ENCODE measurements at places on chromosomes 13 and 19.

- DNase-seq, result no peak
Measured at GRCh38 chr19:3346677-3347353, 19.6 kb upstream of the NFIC start.

GRCh38 chr19:9151367-9151766 is 11.2 kb downstream of the ZNF317 start:
- no peak for DNase-seq

DNA sequence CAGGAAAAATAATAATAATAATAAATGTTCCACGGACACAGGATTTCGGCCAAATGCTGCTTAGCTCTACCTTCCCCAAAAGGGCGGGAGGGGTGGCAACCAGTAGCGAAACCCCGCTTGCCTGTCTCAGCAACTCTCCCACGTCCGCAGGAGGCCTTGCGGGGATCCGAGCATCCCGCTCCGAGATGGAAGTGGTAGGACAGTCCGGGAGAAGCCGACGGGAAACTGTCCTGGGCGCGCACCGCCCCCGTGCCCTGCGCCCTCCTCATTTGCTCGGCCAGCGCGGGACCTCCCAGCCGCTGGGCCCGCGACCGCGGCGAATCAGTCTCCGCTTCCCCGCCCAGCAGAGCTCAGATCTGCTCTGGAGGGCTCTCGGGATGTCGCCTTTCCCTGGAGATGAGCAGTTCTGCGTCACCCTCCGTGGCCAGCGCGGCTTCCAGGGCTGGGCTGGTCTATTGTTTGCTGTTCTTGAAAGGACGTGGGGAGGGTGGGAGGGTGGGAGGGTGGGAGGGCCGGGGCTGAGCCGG is 48.9 kb upstream of the PABPC3 start:
- peak; percentile 83 for DNase-seq

- peak; percentile 49 for DNase-seq
Measured at GRCh38 chr13:22740264-22740663, 440.5 kb upstream of the SGCG start.

DNA sequence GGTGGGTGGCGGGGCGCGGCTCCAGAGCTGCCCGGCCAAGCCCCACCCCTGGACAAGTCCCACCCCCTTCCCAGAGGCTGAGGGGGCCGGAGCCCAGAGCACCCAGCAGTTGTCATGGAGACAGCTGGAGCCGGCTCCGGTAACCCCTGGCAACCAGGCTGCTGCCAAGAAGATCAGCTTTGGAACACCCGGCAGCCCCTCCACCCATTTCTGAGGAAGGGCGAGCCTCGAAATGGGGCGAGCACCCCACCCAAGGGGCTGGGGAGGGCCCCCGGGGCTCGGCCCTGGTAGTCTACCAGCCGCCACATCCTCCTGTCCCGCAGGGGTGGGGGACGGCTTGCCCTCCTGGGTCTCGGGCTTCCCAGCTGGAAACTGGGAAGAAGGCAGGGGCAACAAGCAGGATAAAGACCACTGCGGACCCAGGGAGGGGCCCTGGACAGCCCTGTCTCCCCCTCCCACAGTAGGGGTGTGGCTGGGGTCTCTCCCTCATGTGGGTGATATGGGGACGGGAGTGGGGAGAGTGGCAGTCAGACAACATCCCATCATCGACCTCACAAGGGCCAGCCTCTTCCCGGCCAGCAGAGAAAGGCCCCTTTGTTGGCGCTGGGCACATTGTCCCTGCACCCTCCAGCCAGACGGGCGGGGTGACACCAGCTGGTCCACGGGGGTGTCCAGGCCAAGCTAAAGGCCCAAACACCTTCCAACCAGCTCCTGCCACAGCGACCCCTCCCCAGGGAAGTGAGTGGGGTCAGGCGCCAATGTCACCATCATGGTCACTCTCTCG is 1.5 kb downstream of the CERS1 start:
- peak; percentile 85 for DNase-seq

DNA sequence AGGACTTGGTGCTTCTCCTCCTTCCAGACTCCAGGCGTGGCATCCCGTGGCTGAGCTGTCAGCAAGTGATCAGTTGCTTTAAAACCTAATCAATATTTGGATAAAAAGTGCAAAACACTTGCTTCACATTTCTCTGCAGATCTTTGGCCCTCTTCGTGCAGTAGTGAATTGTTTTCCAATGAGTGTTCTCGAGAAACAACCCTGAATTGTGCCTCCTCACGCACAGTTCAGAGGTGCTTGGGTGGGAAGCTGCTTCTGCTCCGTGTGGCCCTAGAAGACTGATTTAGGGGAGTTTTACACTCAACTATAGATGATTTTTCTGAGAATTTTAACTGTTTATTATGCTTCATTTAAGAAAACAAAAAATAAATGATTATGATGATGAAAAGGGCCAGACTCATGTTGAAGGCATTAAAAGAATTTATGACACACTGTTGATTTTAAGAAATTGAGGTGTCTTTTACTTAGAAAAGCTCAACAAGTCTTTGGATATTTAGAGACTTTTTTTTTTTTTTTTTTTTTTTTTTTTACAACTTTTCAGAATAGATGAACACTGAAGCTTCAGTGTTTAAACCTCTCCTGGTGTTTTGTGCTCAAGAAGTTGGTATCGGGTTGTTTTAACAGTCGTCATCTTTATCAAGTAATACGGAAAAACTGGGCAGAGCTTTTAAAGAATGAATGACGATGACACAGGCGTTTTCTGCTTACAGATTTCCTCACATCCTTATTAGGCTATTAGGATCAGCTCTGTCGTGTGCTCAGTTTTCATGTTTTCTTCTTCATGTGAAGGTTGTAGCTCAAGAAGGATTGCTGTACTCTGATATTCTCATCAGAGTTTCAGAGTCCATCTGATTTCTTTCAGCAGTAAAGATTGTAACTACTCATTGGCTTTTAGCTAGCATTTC is 39.5 kb upstream of the TEX29 start:
- no peak for DNase-seq
